ENCODE measurements at places on chromosomes 2 and 18.

DNA sequence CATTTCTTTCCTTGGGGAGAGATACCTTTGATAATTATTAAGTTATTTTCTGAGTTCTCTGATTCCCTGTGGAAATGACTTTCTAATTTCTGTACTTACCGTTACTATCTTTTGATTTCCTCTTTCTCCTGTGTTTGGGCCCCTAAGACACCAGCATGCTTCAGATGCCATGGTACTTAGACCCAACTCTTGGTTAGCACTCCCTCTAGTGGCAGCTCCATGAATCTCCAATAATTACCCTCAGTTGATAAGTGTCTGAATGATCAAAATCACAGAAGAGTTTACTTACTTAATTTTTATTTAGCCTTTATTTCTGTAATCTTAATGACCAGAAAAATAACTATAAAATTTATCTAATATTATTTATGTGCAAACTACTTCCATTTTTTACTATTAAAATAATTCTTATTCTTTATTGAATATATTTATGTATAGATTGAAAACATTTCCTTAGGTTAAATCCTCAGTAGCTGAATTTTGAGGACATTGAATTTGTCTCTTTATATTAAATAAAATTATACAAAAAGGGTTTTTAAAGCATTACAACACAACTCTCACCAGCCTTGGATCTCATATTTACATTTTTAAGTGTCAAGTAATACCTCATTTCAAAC is 300.4 kb downstream of the KCNS3 start:
- DNase-seq, result peak; percentile 71

- DNase-seq, result no peak
Measured at GRCh38 chr2:218145124-218145523, 19.3 kb downstream of the CXCR2 start.

DNA sequence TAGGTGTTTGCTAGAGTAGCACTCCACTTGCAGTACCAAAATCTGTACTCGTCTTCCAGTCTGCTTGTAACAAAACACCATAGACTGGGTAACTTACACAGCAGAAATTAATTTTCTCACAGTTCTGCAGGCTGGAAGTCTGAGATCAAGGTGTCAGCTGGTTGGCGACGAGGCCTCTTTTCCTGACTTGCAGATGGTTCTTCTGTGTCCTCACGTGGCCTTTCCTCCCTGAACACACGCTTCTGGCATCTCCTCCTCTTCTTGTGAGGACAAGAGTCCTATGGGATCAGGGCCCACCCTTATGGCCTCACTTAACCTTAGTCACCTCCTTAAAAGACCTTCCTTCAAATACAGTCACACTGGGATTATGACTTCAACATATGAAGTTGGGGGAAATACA is 493.5 kb upstream of the MYT1L start:
- no peak for DNase-seq

DNA sequence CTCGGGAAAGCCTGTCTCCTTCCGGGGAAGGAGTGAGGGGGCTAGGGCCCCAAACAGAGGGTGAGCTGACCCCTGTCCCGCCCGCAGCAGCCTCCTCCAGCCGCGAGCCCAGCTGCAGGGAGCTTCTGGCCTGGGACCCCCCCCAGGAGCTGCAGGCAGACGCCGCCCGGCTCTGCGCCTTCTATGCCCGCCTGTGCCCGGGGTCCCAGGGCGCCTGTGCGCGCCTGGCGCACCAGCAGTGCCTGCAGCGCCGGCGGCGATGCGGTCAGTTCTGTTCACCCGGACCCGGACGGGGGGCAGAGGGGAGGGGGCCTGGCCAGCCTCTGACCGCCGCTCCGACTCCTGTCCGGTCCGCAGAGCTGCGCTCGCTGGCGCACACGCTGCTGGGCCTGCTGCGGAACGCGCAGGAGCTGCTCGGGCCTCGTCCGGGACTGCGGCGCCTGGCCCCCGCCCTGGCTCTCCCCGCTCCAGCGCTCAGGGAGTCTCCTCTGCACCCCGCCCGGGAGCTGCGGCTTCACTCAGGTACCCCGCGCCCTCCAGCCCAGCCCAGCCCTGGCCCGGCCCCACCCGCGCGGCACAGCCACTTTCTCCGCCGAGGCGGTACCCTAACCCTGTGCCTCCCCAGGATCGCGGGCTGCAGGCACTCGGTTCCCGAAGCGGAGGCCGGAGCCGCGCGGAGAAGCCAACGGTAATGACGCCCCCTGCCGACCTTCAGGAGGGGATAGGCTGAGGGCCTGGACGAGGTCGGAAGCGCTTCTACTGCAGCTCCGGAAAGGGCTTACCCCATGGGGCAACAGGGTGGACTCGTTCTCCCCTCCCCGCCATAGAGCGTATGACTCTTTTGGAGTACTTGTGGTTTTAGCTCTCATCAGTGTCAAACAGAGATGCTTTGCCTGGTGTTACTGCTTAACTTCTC is 2.0 kb upstream of the CHRND start:
- peak; percentile 48 for DNase-seq

DNA sequence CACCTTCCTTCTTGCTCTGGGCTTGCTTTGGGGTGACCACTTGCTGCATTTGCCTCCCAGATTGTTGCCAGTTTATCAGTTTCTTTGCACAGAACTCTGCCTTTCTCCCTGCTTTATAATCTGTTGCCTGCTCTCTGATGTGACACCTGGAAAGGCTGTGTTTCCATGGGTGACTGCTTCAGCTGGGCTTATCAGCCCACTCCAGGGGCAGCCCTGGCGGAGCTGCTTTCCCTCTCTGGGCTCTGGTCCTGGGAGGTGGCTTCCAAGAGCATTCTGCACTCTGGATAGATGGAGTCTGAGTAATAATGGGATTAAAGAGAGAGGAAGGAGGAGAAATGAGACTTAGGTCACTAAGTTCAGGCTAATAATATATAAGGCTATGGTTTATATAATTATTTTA is 352.7 kb downstream of the TSN start:
- no peak for DNase-seq

- no peak for DNase-seq
Measured at GRCh38 chr2:86433137-86433536, 8.0 kb upstream of the KDM3A start.

DNA sequence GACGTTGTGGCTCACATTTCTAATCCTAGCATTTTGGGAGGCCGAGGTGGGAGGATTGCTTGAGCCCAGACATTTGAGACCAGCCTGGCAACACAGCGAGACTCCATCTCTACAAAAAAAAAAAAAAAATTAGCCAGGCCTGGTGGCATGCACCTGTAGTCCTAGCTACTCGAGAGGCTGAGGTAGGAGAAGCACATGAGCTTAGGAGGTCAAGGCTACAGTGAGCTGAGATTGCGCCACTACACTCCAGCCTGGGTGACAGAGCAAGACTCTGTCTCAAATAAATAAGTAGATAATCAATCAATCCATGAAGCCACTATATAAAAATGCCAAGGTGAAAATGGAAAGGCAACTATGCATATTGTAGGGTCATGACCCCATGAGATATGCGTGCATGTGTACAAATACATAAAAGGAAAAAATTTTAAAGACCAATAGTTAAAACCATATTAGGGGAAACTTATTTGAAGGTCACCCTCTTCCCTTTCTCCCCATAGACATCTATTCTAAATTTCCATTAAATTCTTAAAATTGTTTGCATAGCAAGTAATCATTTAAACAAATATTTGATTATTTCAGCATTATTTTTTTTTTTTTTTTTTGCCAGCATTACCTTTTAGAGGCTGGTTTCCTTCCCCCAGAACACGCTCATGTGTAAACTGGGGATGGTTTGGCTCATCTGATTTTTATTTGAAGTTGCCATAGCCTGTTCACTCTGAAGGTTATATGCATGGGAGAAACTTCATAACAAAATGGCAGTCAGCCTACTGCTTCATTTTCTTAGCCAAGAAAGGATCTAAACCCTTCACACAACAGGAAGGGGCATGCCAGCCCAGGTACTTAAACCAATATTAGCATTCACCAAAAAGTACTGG is 37.3 kb upstream of the TMEM247 start:
- DNase-seq, result no peak

- DNase-seq, result no peak
Measured at GRCh38 chr2:3462493-3463104, 56.7 kb downstream of the ADI1 start.

DNA sequence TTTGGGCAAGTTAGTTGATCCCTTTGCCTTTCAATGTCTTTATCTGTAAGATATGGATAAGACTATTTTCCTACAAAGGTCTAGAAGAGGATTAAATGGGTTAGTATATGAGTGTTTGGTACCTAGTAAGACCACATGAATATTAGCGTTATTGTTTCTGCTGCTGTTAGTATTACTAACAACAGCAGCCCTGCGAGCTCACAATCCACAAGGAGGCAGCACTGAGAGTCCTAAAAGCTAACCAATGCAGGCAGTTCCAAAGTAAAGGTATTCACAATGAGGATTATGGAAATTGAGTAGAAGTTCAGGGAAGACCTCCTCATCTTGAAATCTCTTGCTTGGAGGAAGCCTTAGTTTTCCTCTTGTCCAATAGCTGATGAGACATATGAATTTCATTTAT is 248.9 kb downstream of the TDRD15 start:
- peak; percentile 21 for DNase-seq

DNA sequence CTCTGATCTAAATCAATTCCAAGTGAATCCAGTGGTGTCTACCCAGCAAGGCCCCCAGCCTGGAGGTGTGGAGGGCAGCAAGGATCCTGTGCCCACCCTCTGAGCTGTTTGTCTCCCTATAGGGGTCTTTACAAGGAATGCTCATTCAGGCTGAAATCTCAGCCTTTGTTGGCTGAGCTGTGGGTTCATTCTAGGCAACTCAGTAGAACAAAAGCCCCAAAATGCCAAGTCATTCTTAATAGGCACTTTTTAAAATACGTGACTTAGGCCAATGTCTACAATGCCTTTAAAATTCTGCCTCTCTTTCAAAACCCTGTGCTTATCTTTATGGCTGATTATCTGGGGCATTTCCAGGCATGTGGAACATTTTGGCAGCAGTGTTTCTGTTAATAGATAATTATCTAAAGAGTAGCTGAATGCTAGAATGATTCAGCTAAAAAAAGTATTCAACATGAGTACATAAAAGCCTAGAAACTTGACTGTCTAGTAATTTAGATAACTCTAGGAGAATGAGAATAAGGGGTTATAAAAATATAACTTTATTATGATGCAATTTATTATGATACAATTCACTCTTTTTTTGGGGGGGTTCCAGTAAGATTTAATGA is 7.4 kb downstream of the UGT1A6 start:
- no peak for DNase-seq

DNA sequence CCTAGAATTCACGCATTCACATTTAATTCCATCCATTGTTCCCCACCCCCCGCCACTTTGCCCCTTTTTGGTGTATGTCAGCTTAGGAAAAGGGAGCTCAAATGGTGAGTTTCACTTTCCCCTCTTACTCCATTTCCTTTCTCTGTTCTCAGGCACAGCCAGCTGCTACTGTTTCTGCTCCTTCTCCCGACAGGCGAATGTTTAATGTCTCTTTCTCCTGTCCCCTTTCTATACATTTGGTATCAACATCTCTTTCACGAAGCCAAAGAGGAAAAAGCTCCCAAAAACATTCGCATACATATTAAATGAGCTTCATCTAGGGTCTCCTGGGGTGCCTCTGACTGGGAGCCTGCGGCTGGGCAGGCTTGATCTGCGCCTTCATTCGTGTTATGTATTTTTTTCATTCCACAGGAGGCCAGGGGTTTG is 124.2 kb upstream of the SATB2 start:
- DNase-seq, result no peak

DNA sequence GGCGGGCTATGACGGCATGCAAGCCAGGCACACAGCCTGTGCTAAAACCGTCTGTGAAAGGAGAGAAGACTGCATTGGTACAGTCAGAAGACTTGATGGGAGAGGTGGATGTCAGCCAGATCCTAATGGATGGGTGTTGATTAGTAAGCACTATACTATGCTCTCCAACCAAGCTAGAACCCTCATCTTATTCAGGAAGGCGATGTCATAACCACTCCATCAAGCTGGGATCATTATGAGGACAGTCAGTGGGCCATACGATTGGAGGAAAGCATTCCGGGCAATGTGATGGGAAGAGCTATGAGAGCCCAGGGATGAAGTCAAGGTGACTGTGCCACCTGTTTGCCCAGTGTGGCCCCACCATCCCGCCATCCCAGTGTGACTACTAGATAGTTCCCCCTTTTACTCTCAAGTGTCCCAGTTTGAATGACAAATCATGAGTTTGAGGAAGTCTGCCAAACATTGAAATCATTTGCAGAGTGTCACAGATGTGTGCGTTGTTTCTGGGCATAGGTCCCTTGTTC is 66.4 kb downstream of the MRPS9 start:
- peak; percentile 49 for DNase-seq

- DNase-seq, result peak; percentile 89
Measured at GRCh38 chr18:51342815-51343214, 145.3 kb upstream of the MEX3C start.

DNA sequence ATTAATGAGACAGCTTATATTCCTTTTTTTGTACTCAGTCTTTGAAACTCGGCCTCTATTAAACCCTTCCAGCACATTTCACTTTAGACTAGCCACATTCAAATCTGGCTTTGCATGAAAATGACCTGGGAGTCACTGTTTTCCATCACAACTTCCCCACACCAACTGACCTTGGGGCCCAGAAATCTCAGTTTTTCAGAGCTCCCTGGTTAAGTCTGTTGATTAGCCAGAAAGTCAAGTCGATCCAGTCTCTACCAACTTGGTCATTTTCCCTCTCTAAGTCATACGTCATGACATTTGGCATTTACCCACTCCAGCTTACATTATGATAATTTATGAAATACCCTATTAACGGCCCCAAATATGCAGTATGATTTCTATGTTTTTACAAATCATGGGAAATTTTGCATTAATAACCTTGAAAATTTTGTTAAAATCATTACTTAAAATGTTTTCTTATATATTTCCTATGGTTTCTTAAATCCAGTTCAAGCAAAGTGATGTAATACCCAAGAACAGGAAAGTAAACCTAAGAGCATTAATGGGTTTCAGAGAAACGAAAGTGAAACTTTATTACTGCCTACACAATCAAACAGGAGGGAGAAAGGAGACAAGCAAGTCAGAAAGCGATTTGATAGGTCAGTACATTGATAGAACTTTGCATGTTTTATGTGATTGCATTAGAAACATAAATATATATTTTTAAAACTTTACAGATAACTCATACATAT is 77.1 kb downstream of the SPATS2L start:
- DNase-seq, result peak; percentile 48

- DNase-seq, result no peak
Measured at GRCh38 chr2:12636837-12637581, 79.7 kb upstream of the TRIB2 start.

All from epithelial cell of esophagus (primary cell).